Activated T-cell treated with anti-CD3 and anti-CD28 coated beads for 24 hours (primary cell): ENCODE measurements at places on chromosomes 12 and 14.

DNA sequence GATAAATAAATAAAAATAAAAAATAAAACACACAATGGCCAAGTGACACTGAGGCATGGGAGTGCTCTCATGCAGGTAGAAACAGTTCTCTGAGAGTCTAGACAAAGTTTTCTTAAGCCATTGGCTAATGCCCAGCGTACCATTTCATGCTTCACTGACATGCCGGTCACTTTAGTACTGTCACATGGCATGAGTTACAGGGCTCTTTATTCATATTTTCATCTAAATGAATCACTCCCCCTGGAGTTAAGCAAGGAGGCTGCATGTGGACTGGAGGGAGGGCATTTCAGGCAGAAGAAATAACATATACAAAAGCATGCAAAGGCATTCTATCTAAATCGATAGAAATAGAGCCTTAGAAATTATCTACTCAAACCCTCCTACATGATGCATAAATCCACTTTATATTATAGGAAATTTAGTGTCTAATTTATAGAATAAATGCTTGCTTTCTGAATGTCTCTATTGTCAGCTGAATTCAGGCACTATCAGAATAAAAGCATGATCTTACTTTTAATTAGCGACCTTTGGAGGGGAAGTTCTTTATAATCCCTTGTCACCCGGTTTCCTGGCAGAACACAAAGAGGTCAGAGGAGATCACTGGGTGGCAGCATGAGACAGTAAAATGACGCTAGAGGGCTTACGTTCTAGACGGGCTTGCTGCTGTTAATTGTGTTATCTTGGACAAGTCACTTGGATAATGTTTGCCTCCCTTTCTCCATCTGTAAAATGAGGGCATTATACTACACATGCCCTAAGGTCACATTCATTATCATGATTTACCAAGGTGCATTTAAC is 17.5 kb downstream of the DYRK4 start:
- DNase-seq: no peak

- DNase-seq: no peak
Observed at GRCh38 chr12:80233926-80234325, 134.6 kb downstream of the OTOGL start.

DNA sequence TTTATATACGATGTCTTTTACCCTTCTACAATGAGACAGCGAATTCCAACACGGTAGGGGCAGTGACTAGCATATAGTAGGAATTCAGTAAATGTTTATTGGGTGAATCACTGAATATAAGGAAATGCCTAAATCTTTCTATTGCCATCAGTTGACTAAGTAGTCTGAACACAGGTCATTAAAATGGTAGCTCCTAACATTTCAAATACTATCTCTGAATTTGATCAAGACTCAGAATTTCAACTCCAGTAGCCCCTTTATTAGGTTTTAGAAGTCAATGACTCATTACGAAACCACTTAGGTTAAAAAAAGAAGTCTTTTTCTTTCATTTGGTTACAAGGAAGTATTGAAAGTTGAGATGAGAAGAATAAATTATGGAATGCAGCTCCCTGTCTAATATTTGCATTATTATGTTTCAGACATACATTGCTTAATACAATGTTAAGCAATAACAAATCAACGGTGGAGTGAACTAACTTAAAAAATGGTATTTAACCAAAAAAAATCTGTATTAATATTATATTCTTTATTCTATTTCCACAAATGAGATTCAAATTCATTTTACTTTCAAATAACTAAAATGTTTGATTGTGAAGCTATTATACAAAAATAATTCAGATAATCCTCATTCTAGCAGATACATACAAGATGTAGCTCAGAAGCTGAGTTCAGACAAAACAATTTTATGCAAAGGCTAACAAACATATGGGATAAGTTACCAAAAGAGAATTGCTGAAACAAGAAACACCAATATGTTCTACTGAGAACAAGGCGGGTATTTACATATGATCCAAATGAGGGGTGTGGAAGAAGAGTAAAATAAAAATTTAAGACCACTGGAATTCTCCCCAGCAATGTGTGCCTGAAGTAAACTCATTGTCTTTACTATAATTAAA is 302.7 kb downstream of the CEP128 start:
- no peak for DNase-seq

- DNase-seq: no peak
Observed at GRCh38 chr14:49541049-49541448, 45.1 kb downstream of the RPS29 start.

DNA sequence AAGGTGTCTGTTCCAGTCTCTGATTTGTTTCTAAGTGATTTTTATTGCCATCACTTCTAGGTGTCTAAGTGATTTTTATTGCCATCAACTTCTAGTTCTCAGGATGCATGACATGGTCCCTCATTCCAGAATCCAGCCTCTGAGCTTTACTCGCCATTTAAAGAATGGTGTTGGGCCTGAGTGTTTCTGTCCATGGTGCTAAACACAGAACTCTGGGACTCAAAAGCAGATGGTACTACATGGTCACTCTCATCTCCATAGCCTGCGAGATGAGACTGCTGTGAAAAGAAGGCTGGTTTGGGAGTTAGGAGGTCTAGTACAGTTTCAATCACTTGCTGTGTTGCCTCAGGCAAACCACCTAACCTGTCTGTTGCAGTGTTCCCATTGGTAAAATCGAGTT is 276.6 kb downstream of the NRXN3 start:
- no peak for DNase-seq

GRCh38 chr14:90611936-90612335 is 204.3 kb downstream of the TTC7B start:
- no peak for DNase-seq

- DNase-seq: no peak
Observed at GRCh38 chr12:9049520-9050133, 60.3 kb downstream of the KLRG1 start.

GRCh38 chr14:69094481-69094880 is 58.4 kb downstream of the DCAF5 start:
- DNase-seq: no peak

- DNase-seq: no peak
Observed at GRCh38 chr14:33040372-33041140, 101.9 kb downstream of the NPAS3 start.

GRCh38 chr12:130983328-130984017 is 29.8 kb downstream of the ADGRD1 start:
- no peak for DNase-seq

- no peak for DNase-seq
Observed at GRCh38 chr14:50740856-50741255, 72.8 kb upstream of the SAV1 start.

- no peak for DNase-seq
Observed at GRCh38 chr14:65461730-65462129, 49.2 kb downstream of the FUT8 start.

DNA sequence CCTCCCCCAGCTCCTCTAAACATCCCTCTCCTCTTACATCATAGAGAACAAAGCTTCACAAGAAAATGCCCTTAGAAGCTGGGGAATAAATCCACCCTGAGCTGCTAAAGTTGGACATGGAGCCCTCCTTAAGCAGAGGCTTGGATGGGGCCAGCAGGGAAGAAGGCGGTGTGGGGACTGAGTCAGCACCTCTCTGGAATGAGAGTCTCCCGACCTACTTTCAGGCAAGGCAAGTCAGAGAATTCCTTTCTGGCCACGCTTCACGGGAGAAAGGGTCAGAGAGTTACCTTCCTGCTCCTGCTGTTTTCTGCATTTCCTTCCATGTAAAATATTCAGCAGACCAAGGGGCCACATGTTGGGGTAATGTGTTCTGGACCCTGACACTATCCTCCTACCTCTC is 113.3 kb upstream of the PRB2 start:
- no peak for DNase-seq

GRCh38 chr12:15808652-15809051 is 19.5 kb upstream of the EPS8 start:
- DNase-seq: no peak

- no peak for DNase-seq
Observed at GRCh38 chr12:117907108-117907689, 61.6 kb downstream of the KSR2 start.

DNA sequence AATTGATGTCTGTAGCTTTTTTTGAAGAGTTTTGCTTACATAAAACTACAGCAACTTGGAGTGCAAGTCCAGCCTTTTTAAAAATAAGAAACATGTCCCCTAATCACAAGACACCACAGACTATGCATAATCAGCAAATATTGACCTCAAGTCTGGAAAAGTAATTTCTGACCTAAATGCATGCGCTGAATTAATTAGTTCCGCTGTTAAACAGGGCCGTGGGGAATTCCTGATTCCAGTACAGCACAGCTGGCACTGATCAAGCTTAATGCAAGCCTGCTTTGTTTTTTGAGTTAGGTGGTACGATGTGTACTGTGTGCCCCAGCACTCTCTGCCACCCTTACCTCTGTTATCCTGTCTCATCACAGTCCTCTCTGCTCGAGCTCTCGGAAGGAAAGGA is 9.2 kb downstream of the MLH3 start:
- DNase-seq: no peak

- no peak for DNase-seq
Observed at GRCh38 chr14:47422191-47422590, 253.2 kb downstream of the MDGA2 start.

DNA sequence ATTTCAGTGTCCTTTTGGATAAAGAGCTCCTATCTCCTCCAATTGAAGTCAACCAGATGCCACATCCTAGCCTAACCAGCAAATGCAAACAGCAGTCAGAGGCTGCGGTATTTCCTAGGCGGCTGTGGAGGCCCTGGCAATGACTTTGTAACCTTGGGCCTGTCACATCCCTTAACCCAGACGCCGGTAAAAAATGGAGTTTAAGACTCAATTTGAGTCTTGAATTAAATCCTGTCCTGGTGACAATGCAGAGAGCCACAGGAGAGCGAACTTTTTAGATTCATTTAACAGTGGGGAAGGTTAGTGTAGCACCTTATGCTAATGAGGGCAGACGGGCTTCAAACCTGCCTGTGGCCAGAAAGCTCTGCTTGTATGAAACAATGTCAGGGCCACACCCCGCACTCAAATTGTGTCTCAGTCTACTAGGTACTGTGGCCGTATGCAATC is 1.3 kb downstream of the C12orf75 start:
- peak; percentile 10 for DNase-seq

- no peak for DNase-seq
Observed at GRCh38 chr12:29220632-29221336, 71.7 kb downstream of the FAR2 start.

- no peak for DNase-seq
Observed at GRCh38 chr12:95151821-95152220, 65.4 kb downstream of the FGD6 start.

GRCh38 chr12:109726511-109727038 is 12.9 kb downstream of the FAM222A start:
- no peak for DNase-seq

DNA sequence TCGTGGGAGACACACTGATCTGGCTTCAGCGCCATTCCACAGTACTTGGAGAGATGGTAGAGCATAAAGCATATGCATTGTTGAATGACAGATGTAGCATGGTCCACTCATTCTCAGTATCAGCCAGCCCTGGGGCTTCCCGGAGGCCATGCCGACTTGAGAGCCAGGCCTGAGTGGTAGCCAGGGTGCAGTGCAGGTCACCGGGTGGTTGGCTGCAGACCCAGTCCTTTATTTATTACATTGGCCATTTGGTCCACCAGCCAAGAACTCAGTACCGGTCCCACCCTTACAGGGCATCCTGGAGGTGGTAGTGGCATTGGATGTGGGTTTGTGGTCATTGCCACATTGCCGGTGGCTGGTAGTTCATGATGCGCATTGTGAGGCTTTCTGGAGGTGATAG is 121.6 kb upstream of the RTL1 start:
- DNase-seq: no peak

GRCh38 chr12:100962086-100962712 is 167.6 kb downstream of the ANO4 start:
- no peak for DNase-seq

DNA sequence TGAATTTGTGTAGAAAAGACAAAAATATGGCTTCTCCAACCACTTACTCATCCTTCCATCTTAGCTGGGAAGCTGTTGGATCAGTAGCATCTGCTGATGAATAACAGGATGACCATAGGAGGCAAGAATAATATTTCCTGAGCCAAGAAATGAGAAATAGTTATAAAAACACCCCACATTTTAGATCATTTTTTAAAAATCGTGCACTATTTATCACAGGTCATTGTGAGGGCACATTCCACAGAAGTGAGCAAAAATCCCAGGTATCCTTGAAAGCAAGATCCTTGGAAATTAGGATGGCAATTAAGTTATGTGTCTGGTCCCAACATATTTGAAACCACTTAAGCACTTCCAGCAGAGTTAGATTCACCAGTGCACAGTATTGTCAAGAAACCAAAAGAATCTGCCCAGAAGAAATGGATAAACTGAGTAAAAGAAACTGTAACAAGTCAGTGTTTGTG is 8.4 kb downstream of the FAR2 start:
- no peak for DNase-seq

- DNase-seq: no peak
Observed at GRCh38 chr14:63988579-63988978, 135.8 kb downstream of the SYNE2 start.

DNA sequence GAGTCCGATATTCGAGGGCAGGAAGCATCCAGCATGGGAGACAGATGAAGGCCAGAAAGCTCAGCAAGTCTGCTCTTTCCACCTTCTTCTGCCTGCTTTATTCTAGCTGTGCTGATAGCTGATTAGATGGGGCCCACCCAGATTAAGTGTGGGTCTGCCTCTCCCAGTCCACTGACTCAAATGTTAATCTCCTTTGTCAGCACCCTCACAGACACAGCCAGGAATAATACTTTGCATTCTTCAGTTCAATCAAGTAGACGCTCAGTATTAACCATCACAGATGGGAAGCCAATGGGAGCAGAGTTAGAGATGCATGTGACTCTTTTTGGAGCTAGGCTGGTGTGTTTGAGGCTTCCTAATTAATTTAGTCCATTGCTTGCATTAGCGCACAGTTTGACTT is 17.0 kb downstream of the C12orf75 start:
- no peak for DNase-seq

DNA sequence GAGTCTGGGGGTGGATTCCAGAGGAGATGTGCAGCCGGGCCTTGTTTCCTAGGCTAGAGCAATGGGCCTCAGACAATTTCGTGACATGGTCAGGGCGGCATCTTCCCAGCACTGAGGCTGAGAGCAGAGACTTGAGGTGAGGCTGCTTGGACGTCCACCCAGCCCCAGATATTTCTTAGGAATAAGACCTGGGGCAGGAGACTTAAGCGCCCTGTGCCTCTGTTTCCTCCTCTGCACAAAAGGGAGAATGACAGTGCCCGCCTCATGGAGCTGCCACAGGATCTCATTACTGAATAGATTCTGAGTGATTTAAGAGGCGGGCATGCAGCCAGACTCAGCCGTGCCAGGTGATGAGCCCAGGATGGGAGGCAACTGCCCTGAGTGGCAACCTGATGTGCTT is 297.9 kb upstream of the SFSWAP start:
- DNase-seq: no peak

DNA sequence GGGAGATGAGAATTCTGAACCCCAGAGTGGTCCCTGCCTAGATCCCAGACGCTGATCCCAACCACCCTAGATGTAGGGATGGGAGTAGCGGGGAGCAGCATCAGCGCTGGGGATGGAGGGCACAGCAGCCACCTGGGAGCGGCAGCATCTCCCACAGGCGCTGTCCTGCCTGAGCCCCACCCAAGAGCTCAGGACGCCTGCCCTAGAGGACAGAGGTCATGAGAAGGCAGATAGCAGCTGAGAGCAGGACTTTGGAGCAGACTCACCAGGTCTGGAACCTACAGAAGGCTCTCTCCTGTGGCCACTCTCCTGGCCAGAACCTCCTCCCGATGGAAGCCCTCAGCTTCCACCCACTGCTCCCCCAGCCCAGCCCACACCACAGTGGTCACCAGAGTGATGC is 7.2 kb downstream of the CCDC85C start:
- no peak for DNase-seq

GRCh38 chr12:113403435-113404415 is at the start of gene SDS:
SDS (minus strand) TSS chr12:113403887; CDS start chr12:113399708, 4,179 bp downstream.
- no peak for DNase-seq
